Activated T-helper 17 cell treated with anti-CD3 and anti-CD28 coated beads, Interleukin-2, amount 50 U/mL, for 72 hours (primary cell): ENCODE measurements at places on chromosomes 1 and 21.
A peak's percentile ranks its signal among the peaks of the same experiment; 100 is the strongest.

DNA sequence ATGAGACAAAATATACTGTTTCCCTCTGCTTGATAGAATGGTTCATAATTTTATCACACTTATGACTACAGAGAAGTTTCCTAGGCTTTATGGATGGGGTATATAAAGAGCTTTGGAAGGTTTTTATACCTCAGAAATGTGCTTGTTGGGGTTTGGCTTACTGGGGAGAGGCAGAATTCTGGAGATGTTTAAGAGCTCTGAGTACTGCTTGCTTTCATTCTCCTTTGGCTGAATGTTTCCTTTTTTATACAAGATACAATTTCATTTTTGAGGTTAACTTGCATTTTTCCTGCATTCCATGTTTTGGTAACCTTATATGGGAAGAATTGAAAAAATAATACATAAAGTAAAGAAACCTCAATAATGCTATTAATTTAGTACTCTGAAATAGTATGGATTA, 157.7 kb upstream of the COL11A1 start:
- ATAC-seq, result no peak

DNA sequence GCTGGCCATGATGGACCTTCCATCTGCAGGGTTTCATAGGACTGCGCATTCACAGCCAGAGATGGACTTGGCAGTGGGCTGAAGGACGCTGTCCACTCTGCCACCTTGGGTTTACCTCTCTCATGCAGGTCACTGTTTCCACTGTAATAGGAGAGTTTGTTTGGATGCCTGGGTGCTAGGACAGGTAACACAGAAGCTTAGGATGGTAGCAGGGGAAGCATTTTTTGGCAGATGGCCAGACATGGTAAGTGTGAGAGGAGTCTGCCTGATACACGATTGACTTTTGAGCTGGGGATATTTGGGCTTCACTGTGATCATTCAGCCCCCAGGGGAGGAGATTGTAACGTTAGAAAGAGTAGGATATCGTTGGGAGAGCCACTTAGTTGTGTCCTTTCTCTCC, 11.8 kb downstream of the PSEN2 start:
- ATAC-seq, result no peak

- no peak for ATAC-seq
These were observed 13.3 kb upstream of the TBX15 start for GRCh38 chr1:119001181-119002027.

- peak; percentile 86 for ATAC-seq
These were observed 19.5 kb downstream of the FAAH start for GRCh38 chr1:46413596-46413985.

- ATAC-seq, result no peak
These were observed 462.8 kb downstream of the PTPRC start for GRCh38 chr1:199101635-199102034.

- ATAC-seq, result no peak
These were observed 68.1 kb downstream of the URB2 start for GRCh38 chr1:229694053-229694693.

DNA sequence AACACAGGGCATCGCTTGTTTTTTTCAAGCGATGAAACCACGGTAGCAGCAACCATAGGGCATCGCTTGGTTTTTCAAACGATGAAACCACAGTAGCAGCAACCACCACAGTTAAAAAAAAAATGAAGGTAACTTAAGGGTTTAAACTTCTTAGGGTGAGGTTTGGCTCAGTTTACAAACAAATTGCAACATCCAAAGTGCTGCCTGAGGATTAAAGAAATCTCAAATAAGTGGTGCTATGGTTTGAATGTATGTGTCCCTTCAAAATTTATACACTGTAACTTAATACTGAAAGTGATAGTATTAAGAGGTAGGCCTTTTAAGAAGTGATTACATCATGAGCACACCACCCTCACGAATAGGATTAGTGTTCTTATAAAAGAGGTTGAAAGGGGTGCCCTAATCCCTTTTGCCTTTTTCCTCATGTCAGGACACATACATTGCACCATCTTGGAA, 6.4 kb upstream of the GBP5 start:
- ATAC-seq, result peak; percentile 61

- no peak for ATAC-seq
These were observed 575.8 kb downstream of the NUF2 start for GRCh38 chr1:163897412-163898155.

- ATAC-seq, result no peak
These were observed 232.8 kb downstream of the CHRM3 start for GRCh38 chr1:239619190-239619589.

DNA sequence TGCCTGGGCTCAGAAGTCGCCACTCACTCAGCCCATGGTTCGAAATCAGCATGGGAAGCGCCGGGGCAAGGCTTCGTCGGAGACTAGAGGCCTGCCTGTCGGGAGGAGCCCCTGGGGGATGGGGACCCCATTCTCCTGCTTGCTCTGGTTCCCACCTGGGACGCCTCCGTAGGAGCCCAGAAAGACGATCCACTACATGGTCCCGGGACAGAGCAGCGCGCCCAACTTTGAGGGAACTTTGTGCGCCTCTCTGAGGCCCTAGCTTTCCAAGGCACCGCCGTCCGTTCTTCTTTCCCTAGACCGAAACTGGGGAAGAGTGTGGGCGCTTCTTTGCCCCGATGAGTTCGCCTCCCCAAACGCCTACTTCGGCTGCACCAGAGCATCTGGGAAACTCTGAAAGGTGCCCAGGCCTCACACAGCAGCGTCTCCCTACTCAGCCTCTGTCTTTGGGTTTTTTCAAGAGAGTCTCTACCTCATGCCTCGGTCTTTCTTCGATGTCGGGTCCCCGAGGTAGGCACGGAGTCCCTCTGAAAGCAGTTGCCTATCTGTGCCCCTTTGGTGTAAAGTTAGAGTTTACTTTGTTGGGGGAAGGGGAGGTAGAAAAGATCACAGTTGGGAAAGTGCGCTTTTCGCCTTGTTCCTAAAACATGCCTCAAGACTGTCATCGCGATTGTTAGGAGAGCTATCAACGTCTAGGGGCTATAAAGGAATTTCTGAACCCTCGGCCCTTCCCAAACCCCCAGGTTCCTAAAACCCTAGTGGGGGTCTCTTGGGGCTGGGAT, 14.0 kb downstream of the NR5A2 start:
- no peak for ATAC-seq

GRCh38 chr1:228794173-228794572, 58.9 kb downstream of the RHOU start:
- peak; percentile 66 for ATAC-seq

DNA sequence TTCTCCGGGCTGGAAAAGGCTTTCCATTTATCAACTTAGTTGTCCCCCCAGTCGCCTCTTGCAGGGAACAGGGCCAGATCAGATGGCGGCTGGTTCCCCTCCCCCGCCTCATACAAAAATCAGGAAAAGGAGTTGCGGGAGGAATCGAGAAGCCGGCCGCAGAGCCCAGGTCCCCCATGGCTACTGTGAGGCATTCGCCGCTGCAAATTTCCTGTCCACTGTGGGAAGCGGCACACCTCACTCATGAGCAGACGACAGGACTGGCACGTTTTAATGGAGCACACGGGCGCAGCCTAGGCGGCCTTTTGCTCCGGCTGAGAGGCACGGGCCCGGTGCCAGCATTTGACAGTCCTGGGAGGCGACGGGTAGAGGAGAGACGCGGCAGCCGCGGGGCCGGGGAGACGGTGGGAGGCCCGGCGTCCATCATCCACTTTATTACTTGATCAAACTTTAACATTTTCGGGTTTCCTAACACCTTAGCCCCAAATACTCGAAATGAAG, 1.1 kb downstream of the GNG4 start:
- ATAC-seq, result no peak

- ATAC-seq, result no peak
These were observed 85.3 kb downstream of the DHRS3 start for GRCh38 chr1:12532405-12533315.

DNA sequence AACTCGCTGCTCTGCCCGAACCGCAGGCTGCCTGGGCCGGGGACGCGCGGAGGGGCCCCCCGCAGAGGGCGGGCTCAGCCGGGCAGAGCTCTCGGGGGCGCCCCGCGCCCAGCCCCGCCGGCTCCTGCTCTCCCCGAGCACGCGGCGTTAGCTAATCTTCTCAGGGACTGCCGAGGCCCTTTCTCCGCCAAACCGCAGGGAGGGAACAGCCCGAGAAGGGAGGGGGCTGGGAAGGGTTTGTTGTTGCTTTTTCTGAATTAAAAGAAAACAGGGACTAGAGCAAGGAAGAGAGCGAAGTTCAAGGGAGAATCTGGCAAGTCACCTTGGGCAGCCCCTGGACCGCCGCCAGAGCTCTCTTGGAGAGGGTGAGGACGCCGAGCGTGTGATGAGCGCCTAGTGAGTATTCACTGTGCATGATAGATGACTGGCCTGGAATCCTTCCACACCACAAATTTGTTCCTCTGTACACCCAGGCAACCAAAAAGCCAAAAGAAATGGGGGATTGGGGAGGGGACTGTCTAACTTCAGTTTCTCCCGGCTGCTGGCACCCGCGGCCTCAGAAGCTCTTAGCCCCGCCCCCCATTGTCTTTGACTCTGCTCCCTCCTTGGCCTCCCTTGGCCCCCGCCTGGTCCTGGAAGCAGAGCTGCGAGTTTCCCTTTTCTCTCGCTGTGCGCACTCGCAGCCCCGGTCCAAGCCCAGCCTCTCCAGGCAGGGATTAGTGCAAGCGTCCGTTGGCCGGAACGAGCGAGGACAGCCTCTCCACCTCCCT, 19.7 kb upstream of the LMX1A start:
- ATAC-seq, result peak; percentile 83

DNA sequence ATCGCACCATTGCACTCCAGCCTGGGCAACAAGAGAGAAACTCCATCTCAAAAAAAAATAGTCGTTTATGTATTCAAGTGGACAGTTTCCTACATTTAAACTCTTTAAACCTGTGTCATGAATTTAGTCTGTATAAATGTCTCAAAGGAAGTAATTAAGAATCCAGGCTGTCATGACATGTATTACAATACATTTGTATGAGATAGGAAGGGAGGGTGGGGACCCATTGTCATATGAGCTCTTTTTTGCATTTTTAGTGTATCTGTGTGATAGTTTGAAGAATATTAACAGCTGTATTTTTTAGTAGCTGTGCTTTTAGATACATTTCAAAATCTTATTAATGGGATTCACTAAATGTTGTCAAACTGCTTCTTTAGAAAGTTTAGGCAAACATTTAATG, 20.0 kb downstream of the DONSON start:
- no peak for ATAC-seq

- no peak for ATAC-seq
These were observed 1.9 kb downstream of the PSMG1 start for GRCh38 chr21:39181205-39181818.

DNA sequence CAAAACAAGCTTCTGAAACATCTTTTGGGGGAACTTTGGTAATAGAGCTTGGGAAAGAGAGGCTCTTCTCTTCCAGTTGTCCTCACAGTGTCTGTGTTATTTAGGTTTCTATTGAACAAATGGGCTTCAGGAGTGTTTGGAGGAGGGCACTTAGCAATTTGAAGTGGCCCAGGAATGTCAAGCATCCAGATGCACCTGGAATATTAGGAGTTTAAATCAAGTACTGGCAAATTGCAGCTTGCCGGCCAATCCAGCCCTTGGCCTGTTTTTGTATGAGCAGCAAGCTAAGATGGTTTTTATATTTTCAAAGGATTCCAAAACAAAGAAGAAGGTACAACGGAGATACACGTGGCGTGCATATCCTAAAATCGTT, 94.7 kb downstream of the CCDC185 start:
- no peak for ATAC-seq

DNA sequence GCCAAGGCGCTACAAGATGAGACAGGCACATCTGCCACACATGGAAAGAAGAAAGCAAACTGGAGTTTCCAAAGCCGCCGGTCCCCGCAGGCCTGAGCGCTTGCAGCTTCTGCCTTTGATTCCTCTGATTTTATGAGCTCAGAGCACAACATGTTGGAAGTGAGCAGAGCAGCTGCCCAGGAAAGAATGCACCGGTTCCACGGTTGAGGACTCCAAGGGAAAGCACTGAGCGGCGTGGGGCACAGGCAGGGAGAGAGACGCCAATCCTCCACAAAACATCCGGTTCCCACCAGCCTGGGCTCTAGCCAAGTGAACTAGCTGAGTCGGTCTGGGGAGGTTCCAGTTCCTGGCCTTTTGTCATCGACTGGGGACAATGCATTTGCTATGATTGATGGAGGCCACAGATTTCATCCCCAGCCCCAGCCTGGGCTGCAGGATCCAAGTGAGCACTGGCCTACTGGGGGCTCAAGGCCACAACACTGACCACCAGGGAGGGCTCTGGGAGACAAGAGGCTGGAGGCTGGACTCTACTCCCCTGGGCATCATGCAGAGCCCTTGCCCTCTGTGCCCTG, 253.1 kb upstream of the IRF2BP2 start:
- ATAC-seq, result no peak

- peak; percentile 57 for ATAC-seq
These were observed 97.9 kb upstream of the RGS1 start for GRCh38 chr1:192477630-192478029.

DNA sequence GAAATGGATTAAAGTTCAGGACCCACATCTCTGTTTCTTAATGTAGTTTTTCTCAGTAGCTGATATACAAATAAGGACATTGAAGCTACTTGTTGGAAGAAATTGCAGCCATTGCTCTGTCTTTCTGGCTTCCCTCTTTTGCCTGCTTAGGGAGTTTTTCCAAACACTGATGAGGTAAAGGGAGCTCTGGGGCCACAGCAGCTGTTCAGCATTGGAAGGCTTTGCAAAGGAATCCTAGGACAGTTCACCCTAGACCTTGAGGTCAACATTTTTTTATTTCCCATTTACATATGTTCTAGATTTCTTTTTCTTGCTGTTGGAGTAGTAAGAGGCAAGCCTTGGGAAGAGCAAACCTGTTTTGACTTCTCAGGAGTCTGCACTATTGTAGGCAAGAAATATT, 126.9 kb upstream of the PLPPR5 start:
- ATAC-seq, result no peak

- ATAC-seq, result no peak
These were observed 4.6 kb upstream of the KCNA2 start for GRCh38 chr1:110610696-110611286.

DNA sequence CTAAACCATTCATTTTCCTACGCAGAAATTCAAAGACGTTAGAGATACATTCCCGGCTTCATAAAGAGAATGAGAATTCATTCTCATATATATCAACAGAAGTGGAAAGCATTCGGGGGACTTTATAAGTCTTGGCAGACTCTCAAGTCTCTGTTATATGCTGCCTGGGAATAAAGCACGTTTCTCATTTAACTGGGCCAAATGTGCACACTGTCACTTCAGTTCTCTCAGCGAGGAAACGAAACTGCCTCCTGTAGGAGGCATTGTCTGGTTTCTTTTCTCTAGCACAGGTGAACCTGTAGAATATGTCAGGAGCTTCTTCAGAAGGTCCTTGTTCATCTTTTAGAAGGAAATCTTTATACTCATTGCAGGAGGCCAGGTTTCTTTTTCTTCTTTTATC, 367.6 kb downstream of the PTBP2 start:
- ATAC-seq, result no peak

- ATAC-seq, result no peak
These were observed 6.1 kb downstream of the RNF223 start for GRCh38 chr1:1067860-1068516.

GRCh38 chr1:60133000-60133673, 59.6 kb upstream of the C1orf87 start:
- peak; percentile 31 for ATAC-seq

DNA sequence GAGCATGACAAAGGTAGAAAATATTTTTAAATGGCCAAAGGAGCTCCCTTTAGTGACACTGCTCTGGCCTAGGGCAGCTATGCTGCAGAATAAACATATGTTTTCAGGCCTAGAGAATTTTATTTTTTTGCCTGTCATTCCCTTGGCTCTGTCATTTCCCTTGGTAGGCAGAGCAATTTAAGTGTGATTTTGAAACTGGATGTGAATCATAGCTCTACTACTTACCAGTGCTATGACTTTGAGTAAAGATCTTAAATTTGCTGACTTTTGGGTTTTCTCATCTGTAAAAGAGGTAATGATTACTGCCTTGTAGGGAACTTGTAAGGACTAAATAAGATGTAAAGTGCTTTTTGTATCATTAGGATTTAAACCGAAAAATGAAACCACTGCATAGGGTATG, 189.0 kb upstream of the ZRANB2 start:
- peak; percentile 32 for ATAC-seq
